ENCODE measurements at places on chromosomes 4 and X.

DNA sequence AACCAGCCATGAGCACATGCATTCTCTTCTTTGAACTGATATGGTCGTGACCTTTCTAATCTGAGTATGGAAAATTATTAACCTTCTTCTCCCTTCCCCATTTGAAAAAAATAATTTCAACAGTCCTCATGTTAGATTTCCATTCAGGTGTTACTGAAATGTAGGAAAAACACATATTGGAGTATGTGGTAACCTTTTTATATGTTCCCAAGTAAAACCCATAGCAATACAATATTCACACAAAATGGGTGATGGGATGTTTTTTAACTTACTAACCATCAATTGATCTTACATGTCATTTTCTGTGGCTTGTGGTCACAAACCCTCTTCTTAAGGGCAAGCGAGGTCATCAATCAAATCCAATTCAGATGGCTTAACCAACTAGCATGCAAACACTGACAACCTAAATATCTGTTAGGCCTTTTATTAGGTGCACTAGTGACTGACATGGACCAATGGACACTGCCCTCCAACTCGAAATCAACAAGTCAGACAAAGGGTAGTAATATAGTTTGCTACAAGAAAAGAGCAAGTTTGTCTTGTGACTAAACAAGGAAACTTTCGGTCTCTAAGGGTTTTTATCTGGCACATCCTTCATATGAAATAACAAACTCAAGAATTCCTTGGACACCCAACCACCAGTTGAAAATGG, 74.3 kb downstream of the CAMK2D start:
- no peak for DNase-seq

- no peak for DNase-seq
Measured at GRCh38 chr4:52657618-52658501, 1.2 kb downstream of the USP46 start.

- no peak for DNase-seq
Measured at GRCh38 chr4:30728311-30728710, 8.1 kb downstream of the PCDH7 start.

DNA sequence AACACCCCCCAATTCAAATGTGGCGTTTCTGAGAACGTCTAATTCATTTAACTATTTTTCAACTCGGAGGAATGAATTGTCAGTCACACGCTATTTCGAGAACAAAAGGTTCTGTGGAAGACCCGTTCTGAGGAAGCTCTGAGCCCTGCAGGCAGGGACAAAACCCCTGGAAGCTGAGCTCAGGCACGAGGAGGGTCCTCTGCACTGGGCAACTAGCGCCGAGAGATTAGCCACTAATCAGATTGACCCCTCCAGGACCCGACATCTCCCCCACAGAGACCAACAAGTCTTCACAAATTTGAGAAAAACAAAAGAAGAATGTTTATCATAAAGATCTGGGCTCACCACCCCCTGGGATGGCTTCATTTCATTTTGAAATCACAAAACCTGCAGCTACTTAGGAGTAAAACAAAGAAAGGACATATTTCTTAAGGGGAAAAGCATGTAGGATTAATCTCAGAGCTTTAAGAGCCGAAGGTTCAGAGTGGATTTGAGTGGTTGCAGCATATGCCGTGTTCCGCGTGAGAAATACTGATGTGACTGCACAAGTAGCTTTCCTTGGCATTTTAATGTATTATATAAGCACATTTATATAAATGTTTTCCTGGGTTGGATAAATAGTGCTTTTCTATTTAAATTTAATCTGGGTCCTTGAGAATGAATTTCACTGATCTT, 41.8 kb downstream of the ADRA2C start:
- no peak for DNase-seq

DNA sequence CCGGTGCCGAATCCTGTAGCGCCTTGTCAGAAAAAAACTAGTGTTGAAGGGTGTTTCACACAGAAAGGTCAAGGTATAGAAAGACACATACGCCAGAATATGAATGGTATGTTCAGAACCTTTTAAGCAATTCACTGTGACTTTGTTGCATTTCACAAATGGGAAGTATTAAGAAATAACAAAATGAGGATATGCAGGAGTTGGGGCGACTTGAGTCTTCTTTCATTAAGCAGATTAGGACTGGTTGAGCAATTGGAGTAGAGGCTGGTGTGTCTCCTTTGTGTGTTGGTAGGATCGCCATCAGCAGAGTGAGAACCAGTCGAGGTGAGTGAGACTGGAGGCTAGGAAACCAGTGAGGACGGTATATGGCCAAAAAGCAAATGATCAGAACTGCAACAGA, 1454.5 kb upstream of the TENM3 start:
- DNase-seq: no peak

DNA sequence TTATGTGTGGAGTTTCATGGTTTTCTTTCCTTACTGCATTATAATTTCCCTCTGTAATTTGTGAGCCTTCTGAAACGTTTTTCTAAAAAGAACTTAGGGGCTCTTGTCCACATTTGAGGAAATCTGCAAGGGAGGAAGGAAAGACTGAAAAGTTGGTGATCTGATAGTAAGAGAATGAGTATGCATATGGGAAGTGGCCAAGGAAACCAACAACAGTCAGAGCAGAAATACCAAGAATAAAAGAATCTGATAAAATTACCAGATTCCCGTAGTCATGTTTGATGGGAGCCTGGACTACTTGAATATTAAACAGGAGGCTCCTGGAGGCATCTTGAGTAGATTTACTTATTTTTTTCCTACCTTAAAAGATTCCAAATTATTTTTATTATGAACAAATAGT, 50.1 kb downstream of the MEPE start:
- no peak for DNase-seq

- no peak for DNase-seq
Measured at GRCh38 chrX:11632732-11633131, 33.0 kb downstream of the ARHGAP6 start.

DNA sequence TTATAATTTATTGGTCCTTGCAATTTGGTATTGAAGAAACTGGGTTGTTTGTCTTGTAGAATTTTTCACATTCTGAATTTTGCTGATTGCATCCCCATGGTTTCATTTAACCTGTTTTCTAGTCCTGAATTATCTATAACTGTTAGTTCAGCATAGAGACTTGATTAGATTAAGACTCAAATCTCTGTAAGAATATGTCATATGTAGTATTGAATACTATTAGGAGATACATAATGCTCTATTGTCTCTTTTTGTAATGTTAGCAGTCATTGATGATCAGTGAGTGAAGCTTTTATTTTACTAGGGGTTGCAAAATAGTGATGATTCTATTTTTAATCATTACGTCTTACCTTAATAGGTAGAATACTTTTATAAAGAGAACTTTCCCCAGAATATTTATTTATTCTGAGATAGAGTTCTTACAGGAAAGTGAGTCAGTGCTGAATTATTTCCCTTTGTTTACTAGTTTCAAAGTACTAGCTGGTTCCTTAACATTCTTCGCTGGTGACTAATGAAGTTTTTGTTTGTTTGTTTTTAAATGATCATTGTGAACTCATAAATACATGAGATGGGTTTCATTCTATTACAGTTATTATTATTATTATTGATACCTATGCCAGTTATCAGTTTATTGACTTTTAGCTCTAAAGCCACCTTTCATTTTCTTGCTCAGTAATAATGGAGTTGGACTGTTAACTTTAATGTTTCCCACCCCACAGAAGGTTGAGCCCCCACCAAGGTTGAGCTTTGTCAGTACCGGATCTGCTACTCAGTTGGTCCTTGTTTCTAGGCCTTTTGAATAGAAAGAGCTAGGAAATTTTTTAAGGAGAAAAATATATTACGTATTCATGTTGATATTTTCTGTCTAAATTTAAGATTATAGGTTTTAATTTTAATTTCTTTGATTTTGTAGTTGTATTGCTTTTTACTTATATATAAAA, 102.3 kb downstream of the LARP1B start:
- DNase-seq: no peak

- DNase-seq: no peak
Measured at GRCh38 chrX:150436195-150436594, 73.1 kb downstream of the MAMLD1 start.

- no peak for DNase-seq
Measured at GRCh38 chrX:47380268-47380667, 9.9 kb downstream of the ZNF157 start.

DNA sequence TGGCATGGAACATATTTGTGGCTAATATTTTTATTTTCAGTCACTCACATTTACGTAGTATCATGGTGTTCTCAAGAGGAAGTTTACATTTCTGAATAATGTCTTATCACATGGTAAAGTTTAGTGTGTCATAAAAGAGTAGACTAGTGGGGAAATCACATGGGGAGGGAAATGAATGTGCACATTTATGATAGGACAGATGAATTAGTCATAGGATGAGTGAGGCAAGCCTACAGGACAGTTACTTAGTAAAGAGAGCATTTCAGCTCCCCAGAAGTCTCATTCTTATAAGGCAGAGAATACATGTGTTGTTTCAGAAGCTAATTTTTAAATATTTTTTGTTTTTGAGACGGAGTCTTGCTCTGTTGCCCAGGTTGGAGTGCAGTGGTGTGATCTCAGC, 6.2 kb downstream of the GK start:
- no peak for DNase-seq

- no peak for DNase-seq
Measured at GRCh38 chrX:71619986-71620385, 1.7 kb upstream of the CXCR3 start.

DNA sequence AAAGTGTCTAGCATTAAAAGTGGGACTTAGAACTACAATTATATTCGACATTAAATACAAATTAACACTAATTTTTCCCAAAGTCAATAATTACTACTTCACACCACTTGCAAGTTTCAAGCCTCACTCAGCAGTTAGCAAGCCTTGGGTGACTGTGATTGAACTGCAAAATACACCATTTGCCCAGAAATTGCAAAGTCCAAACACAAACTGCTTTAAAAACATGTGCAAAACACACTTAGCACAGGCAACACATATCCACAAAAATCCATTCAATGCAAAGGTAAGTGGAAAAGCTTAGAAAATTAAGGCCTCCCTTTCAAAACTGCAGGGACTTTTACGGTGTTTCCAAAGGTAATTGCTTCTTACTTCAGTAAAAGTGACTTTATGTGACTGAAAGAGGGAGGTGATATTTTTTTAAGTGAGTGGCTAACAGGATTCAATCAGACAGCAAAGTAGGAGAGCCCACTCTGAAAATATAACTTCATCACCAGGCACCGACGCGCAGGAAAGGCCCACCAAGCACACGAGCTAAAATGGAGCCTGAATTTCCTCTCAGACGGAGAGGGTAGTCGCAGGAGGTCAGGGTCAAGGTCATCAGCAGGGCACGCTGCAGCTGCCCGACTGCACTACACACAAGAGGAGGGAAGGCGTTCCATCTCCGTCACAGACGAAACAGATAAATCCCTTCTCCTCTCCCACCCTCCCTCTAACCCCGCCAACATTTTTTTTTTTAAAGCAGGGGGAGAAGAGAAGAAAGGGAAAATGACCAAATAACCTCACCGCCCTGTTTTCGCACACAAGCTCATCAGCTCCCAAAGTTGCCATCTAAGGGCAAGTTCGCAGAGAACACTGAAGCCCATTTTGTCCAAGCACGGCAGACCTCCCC, 3.1 kb downstream of the ZNF827 start:
- peak; percentile 38 for DNase-seq

DNA sequence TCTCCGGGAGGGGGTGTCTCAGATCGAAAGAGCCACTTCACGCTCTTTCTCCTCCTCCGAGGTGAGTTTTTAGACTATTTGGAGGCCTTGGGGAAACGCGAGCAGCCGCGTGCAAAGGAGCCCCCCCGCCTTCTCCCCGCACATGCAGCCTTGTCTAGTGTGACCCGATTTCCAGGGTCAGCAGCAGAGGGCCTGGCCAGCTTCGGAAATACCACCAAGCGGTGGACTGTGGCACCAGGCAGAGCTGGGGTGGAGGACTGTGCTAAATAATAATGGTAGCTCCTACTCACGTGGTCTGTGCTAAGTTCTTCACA, 79.3 kb upstream of the BCOR start:
- no peak for DNase-seq

DNA sequence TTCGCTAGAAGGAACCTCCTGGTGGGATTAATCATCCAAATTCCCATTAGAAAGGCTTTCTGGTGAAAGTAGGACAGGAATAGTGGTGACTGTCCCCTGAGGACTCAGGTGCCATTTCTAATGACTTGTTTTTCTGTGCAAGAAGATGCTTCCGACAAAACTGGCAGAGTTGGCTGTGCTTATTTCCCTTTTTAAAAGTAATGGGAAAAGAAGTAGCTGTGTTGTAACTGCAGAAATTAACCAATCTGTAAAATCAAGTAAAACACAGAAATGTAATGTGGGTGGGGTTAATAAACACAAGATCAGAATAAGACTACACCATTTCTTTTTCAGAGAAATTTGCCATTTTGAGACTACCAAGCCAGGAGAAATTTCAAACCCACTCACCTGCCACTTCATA, 55.0 kb upstream of the FAM9B start:
- no peak for DNase-seq

- DNase-seq: no peak
Measured at GRCh38 chr4:47373709-47374108, 89.8 kb downstream of the COMMD8 start.

- DNase-seq: no peak
Measured at GRCh38 chr4:73450398-73451004, 14.5 kb downstream of the AFP start.

DNA sequence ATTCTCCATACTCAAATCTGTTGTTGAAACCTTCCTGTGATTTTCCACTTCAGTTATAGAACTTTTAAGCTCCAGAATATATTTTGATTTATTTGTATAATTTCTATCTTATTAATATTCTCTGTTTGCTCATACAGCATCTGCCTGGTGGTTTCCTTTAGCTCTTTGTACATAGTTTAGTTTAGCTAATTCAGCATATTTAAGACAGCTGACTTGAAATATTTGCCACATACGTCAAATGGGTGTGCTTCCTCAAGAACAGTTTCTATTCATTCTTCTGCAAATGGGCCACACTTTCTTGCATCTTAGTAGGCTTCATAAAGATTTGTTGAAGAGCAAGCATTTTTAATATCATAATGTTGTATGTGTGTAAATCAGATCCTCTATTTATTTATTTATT, 101.8 kb downstream of the MAGEC1 start:
- DNase-seq: no peak

- no peak for DNase-seq
Measured at GRCh38 chr4:76690011-76690905, 207.7 kb downstream of the SOWAHB start.

GRCh38 chr4:23956601-23957364, 66.9 kb upstream of the PPARGC1A start:
- DNase-seq: no peak

DNA sequence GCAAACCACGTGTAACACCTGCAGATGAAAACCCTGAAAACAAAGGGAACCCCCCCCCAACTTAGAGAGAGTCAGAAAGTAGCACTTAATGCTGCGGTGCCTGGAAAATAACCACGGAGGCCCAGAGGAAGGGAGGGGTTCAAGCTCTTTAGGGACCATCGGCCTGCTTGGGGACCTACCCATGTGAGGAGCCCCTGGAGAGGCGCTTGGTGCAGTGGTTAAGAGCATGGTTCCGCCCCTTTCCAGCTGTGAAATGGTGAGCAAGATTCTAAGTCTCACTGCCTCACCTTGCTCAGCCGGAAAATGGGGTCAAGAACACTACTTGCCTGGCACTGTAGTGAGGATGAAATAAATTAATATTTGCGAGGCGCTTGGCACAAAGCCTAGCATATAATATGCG, 13.8 kb downstream of the SLC25A5 start:
- DNase-seq: no peak

- no peak for DNase-seq
Measured at GRCh38 chr4:55398461-55398860, 2.7 kb downstream of the TMEM165 start.
